Hepatic stellate cell (primary cell): ENCODE measurements at places on chromosomes 1 and 21.
A peak's percentile ranks its signal among the peaks of the same experiment; 100 is the strongest.

DNA sequence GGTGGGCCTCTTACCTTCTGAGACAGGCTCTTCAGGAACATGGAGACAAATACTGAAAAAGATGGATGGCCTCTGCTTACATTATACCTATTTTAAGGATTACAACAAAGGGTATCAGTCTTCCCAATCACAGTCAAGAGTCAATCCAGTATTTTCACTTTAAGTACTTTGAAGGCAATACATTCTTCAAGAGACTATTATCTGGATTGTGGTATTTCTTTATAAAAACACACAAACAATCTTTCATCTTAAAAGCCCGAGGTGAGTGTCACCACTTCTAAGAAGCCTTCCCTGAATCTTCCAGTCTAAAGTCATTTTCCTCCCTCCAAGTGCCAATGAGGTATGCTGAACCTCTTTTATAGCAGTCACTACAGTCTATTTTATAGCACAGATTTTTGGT is 45.3 kb downstream of the WASF2 start:
- DNase-seq, result no peak

GRCh38 chr1:38817267-38818174 is 42.1 kb downstream of the RRAGC start:
- DNase-seq, result no peak

GRCh38 chr1:225482421-225482950 is 54.6 kb upstream of the LBR start:
- DNase-seq, result no peak

DNA sequence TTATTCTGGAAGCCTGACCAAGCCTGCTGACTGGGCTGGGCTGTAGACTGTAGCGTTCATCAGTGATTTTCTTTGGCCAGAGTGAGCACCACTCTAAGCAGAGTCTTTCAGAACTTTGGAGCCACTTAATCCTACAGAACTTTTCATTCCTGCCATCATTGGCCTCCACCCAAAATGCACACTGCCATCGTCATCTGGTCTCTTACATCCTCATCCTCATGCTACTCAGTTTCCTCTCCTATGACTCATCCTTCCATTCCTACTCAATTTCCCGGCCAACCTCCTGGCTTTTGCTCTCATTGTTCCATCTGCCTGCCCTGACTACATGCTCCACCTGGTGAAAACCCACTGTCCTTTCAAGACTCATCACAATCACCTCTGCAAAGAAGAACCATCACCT is 233.8 kb upstream of the USP25 start:
- DNase-seq, result no peak

- no peak for DNase-seq
These were observed 18.3 kb upstream of the PALMD start for GRCh38 chr1:99627615-99628014.

DNA sequence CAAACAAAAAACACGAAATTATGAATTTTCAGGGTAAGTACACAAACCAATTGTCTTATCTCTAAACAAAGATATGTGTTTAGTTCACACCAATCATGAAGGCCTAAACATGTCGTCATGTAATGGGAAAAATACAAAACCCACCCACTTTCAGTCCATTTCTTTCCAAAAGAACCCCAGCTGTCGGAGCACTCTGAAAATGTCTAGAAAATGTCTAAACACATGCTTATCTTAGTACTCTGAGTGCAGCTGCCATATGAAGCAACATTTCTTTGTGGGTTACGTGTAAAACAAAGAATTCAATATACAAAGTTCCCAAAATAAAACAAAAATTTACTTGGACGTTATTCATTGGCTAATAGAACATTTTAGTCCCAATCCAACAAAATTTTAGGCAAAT is 22.7 kb downstream of the SERBP1 start:
- DNase-seq, result no peak

DNA sequence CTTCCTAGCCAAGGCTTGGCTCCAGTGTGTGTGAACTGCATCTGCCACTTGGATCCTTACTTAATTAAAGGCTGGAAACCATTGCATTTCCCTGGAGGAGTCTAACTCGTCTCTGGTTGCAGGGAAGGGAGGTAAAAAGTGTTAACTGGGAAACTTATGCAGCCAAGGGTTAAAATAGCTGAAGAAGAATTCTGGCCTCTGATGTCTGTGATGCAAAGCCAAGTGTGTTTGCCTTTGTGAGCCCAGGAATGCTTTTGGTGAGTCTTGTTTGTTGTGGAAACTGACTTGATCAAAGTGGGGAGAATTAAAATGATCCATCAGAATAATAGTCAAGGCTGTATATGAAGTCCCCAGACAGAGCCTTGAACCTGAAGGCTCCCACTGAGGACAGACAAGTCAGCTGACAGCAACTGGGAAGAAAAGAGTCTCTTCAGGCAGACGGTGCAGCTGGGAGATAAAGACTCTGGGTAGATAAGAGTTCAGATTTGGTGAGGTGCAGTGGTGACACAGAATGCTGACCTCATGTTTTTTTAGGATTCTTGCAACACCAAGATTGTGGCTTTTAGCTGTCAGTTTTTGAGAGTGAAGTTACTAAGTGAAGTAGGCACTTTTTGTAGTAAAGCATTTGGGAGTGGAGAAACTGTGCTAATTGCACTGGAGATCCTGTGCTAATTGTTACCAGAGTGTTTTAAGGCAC is 59.5 kb upstream of the WLS start:
- DNase-seq, result peak; percentile 31

DNA sequence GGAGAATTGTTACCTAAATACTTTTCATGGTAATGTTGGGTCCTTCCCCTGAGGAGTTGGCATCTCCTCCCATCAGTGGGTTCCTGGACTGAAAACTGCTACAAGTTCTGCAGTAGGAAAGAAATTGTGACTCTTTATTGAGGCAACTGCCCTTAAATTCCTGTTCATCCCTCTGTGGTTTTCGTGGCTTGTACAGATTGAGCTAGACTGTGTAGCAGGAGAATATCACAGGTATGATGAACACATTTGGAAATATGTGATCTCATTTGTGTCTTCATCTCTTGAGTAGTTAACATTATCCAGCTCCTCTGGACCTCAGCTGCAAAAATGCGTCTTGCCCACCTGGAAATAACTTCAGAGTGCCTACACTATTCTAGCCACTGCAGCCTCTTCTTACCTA is 390.6 kb downstream of the PTPRC start:
- DNase-seq, result no peak

- DNase-seq, result no peak
These were observed 310.7 kb downstream of the PCP4 start for GRCh38 chr21:40177979-40178378.

DNA sequence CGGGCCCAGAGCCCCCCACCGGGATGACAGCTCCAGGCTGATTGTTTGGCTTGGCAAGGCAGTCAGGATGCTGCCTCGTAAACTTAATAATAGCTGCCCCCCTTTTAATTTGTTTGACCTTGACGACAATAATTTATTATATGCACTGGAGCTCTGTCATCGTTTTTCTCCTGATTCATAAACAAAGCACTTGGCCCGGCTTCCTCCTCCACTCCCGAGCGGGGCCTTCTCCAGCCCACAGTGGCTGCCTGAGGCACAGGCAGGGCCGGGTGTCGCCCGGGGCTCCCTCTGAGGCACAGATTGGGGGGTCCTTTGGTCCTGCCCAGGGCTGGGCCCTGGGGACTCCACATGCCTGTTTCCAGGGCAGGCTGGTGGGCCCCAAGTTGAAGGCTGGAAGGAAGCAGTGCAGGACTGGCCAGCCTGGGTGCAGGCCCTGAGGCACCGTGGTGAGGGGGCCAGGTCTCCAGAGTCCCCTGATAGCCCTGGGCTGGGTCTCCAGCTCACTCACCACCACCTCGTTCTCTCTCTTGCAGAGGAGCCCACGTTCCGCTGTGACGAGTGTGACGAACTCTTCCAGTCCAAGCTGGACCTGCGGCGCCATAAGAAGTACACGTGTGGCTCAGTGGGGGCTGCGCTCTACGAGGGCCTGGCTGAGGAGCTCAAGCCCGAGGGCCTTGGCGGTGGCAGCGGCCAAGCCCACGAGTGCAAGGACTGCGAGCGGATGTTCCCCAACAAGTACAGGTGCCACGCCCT is 52.0 kb upstream of the ARHGEF16 start:
- DNase-seq, result peak; percentile 60

- DNase-seq, result no peak
These were observed 11.1 kb upstream of the MEF2D start for GRCh38 chr1:156511644-156512043.

GRCh38 chr1:30286988-30287839 is 436.2 kb downstream of the MATN1 start:
- DNase-seq, result no peak

- DNase-seq, result no peak
These were observed 193.2 kb downstream of the FMN2 start for GRCh38 chr1:240284656-240285414.

DNA sequence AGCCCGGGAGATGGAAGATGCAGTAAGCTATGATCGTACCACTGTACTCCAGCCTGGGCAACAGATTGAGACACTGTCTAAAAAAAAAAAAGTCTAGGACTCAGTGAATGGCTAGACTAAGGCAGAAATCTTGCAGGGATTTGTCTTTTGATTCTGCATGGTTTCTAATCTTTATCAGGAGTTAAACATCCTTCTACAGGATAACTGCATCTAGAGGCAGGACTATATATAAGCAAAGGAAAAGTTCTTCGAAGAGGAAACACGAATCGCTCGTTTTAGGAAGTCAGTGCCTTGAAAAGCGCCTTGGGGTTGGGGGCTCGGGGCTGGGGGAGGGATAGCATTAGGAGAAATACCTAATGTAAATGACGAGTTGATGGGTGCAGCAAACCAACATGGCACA is 602 bp upstream of the UFC1 start:
- DNase-seq, result no peak

GRCh38 chr21:34846601-34847112 is 177.9 kb downstream of the CLIC6 start:
- DNase-seq, result peak; percentile 58

GRCh38 chr1:154221278-154222001 is 685 bp downstream of the UBAP2L start:
- peak; percentile 51 for DNase-seq

DNA sequence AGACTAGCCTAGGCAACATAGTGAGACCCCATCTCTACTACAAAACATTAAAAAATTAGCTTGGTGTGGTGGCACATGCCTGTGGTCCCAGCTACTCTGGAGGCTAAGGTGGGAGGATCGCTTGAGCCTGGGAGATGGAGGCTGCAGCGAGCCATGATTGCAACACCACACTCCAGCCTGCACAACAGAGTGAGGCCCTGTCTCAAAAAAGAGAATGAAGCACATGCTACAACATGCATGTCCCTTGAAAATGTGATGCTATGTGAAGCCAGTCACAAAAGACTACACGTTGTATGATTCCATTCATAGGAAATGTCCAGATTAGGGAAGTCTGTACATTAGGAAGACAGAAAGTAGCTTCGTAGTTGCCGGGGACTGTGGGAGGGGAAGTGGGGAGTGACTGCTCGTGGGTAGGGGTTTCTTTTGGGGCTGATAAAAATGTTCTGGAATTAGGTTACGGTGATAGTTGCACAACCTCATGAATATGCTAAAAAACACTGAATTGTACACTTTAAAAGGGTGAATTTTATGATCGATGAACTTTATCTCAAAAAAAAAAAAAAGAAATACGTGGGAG is 202.1 kb downstream of the KAZN start:
- no peak for DNase-seq

DNA sequence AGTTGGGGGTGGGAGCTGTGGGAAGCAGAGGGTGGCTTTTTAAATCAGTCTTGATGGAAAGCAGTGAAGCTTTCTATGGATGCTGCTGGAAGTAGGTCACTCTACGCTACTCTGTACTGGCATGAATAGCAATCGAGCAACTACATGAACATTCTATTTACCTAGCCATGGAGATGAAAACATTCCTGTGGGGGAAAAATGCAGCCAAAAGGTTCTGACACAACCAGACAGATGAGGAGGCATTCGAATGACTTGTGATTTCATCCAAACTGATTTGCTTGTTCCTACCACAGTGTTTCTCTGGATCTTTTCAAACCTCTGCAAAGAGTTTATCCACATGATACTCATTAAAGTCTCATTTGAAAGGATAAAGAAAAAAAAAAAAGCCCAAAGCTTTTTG is 95.0 kb downstream of the ASTN1 start:
- DNase-seq, result no peak

- DNase-seq, result no peak
These were observed 35.7 kb downstream of the ETS2 start for GRCh38 chr21:38841472-38841871.

DNA sequence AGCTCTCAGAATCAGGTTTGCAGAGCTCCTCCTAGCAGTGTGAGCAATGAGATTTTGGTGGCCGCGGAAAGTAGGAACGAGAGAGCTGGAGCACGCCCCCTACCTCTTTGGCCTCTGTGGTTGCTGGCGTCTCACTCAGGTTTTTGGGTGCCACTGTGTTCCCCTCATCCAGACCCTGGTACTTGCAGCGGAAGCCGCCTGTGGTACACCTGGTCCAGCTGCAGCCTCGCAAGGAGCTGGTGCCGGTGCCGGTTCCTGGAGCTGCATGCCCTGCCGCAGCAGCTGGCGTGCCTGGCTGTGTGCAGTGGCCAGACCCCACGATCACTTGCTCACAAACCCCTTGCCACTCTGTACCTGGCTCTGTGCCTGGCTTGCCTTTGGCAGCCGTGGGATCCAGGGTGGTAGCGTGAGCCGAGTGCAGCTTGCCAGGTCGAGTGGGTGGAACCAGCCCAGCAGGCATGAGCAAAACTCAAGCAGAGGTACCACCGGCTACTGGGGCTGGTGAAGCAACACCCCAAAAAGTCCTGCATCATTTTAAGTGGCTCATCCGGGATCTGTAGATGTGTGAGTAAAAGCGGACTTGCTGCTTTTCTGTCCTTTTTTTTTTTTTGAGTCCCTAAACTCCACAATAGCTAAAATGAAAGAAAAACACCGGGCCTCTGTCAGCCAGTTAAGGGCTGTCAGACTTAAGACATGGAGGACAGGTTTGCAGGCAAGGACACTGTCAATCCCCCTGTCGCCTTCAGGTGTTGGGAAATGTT is 844.9 kb downstream of the KCNT2 start:
- no peak for DNase-seq

DNA sequence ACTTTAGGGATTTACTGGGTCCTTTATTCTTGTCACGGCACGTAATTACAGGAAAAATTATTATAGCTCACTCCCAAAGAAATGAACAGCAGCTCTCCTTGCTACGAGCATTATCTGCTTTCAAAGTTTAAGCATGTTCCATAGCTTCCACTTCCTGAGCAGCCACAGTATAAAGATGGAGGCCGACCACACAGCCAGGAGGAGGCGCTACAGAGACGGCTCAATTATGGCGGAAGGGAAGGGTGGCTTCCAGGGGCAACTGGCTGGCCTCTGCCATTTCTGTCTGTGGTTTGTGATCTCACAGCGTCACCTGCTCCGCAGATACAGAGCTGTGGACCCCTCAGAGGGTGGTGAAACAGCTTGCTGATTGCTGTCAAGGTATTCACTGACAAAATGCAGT is 212.3 kb upstream of the GREM2 start:
- no peak for DNase-seq

DNA sequence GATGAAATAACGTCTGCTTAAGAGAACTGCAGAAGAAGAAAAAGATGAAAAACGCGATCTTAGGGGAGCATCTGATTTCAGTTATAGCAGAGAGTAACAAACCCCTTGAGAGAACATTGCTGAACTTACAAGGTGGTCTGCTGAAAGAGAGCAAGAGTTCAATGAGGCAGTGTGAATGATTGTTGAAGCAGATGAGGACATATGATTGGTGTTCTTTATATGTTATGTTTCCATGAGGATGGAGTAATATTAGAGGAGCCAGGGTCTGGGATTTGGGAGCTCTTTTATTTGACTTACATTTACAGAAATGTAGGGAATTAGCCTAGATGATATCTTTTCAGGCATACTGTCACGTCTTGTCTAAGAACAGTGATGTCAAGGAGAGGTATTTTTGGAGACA is 1302.0 kb downstream of the KCNT2 start:
- DNase-seq, result no peak
